ENCODE measurements at places on chromosomes 5 and 9.

GRCh38 chr9:113991714-113992113, 86.4 kb downstream of the AMBP start:
- DNase-seq, result no peak

GRCh38 chr5:75510836-75511434, 494 bp downstream of the CERT1 start:
- no peak for DNase-seq

DNA sequence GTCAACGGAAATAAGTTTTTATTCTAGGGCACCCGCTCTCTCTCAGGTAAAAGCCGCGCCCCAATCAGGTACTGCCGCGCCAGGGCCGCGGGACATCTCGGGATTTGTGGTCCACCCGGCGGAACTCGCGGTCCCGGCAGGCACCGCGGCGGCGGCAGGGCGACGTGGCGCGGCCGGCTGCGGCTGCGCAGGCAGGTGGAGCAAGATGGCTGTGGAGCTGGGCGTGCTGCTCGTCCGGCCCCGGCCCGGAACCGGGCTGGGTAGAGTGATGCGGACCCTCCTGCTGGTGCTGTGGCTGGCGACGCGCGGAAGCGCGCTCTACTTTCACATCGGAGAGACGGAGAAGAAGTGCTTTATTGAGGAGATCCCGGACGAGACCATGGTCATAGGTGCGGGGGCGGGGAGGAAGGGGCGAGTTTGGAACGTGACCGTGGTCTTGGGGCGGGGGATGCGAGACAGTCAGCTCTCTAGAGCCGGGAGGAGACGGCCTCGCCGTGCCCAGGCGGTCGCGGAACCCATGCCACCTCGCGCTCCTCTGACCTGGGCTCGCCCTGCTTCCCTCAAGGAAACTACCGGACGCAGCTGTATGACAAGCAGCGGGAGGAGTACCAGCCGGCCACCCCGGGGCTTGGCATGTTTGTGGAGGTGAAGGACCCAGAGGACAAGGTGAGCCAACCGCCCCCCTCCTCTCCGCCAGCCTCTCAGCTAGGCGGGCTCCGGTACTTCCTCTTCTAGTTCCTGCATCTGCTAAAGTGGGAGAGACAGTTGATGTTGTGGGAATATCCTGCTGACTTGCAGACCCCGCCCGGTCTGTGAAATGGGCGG, at the start of gene TMED9:
TMED9 (plus strand) TSS at position 194 of the 825 bp plus-strand sequence; CDS start at position 206, 12 bp downstream.
- peak; percentile 75 for DNase-seq

DNA sequence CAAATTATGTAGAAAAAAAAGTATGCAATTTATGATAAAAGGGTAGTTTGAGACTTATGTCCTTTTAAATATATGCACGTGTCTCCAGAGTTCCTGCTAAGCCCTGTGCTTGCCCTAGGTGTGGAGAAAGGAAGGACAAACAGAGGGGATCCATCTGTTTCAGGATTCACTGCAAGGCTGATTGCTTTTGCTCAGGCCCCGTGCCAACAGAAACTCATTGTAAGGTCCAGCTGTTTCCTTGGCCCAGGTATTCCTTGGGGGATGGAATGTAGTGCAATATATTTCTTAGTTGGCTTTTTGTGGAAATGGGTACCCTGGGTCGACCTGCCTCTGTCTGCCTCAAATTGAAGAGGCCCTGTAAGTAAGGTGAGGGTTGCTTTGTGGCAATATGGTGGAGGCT, 268.6 kb upstream of the CLINT1 start:
- no peak for DNase-seq

DNA sequence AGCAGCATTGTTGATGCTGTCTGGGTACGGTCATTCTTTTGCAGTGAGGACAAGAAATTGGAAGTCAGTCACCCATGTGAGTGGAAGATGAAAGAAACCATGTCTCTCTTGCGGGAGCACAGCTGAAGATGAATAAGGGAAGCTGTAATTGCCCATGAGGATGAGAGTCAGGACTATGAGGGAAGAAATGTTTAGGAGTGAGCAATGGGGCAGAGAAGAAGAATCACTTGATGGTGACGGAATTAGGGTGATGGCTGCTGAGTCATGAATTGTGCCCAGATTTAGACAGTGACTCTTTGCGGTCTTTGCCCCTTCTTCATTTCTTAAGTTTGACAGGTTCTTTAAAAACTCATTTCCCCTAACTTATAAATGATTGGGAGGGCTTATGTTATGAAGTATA, 183.3 kb downstream of the MAST4 start:
- no peak for DNase-seq

- DNase-seq, result no peak
Measured at GRCh38 chr9:77809552-77809951, 161.4 kb upstream of the GNA14 start.

DNA sequence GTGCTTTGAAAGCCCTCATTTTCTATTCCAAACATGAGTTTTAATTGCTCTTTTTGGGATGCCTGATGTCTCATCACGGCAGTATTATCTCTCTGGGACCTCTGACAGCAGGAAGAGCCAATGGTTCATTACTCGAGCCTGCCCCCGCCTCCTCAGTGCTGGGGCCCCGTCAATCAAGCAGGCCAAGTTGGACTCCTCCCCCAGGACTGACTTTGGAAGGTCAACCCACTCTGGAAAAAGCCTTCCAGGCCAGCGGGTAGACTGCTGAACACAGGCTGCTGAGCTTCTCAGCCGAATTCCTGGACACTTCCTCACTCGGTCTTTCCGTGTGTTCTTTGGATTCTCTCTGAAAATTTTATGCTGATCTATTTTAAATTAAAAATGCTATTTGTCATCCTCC, 9.5 kb upstream of the BARHL1 start:
- no peak for DNase-seq

DNA sequence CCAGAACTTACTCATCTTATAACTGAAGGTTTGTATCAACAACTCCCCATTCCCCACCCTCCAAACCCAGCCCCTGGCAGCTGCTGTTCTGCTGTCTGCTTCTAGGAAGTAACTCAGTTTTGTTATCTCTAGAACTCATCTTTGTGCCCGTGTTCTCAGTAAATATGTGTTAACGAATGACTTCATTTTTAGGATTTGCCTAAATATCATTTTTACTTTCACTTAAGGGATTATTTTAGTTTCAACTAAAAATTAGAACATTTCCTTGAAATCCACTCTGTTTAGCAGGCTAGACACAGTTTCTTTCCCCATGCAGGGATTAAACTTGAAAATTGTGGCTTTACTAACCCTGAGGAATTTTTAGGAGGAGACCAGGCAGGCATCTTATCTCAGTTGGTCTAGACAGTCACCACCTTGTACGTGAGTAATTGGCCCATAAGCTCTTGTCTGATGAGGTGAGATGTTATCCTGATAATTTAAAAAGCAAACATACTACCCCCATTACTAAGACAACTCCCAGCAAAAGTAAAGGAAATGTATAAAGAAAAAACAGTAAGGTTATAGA, 68.2 kb upstream of the TNFAIP8 start:
- DNase-seq, result no peak

DNA sequence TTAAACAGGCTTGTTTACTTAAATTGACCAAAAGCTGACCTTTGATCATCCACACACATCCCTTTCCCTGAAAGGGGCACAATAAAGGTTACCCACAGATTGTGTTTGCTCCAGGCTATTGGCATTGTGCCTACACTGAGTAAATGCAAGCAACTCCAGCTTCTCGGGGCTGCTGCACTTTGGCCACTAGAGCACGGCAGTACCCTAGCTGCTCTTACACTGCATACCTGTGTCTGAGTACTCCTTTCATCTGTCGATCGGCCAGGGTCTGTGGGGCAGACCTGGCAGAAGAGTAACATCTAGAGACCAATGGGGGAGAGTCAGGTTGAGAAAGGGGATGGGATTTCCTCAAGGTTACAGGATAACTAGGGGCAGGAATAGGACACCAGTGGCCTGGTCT, 281.9 kb upstream of the NMUR2 start:
- no peak for DNase-seq

- DNase-seq, result no peak
Measured at GRCh38 chr5:91219091-91219802, 163.9 kb downstream of the ARRDC3 start.

DNA sequence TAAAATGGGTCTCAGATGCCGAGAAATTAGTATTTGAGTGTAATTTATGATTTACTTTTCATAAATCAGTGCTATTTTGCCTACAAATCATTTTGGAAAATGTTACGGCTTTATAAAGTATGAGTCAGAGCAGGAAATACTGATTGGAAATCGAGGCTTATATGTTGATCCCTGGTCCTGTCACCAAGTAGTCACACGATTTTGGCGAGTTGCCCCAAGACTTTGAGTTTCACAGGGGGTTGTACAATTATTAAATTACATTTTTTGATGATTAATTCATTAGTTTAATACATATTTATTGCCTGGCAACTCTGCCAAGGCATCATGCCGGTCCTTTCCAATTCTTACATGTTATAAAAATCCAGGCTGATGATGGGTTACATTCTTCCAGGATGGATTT, 443.9 kb upstream of the KLF4 start:
- no peak for DNase-seq

- DNase-seq, result no peak
Measured at GRCh38 chr9:105147110-105147871, 97.2 kb upstream of the SLC44A1 start.

DNA sequence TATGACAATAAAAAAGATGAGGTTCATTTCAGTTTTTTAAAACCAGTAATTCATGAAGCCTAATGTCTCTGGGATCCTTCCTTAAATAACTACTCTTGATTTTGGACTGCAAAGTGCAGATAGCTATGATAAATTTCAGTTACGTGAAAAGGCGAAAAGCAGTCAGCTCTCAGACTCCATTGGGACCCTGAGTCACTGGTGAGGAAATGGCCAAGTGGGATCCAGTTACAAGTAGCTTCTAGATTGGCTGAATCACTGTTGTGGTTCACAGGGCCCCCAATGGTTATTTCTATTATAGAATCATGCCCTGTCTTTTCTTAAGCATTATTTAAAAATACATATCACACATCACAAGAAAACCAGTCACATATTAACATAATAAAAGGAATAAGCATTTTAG, 31.1 kb upstream of the PPP3R2 start:
- no peak for DNase-seq

GRCh38 chr9:128161215-128161902, 1.3 kb downstream of the BBLN start:
- DNase-seq, result no peak

GRCh38 chr5:124748687-124749594, 2.5 kb upstream of the ZNF608 start:
- DNase-seq, result no peak

- DNase-seq, result no peak
Measured at GRCh38 chr9:88954066-88954465, 37.2 kb upstream of the S1PR3 start.

DNA sequence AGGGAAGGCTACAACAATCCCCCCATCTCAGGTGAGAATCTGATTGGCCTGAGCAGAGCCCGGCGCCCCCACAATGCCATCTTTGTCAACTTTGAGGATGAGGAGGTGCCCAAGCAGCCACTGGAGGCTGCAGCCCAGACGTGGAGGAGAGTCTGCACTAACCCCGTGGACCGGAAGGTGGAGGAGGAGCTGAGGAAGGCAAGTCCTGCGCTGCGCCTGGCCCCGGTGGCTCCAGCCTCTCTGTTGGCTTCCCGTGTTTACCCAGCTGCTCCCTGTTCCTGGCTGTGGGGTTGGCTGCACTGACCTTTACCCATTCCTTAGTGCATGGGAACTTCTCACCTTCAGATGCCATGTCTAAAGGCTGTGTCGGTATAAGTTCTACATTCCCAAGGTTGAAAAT, 11.0 kb upstream of the CEL start:
- DNase-seq, result no peak

- DNase-seq, result no peak
Measured at GRCh38 chr5:66796305-66797292, 200.4 kb downstream of the MAST4 start.

DNA sequence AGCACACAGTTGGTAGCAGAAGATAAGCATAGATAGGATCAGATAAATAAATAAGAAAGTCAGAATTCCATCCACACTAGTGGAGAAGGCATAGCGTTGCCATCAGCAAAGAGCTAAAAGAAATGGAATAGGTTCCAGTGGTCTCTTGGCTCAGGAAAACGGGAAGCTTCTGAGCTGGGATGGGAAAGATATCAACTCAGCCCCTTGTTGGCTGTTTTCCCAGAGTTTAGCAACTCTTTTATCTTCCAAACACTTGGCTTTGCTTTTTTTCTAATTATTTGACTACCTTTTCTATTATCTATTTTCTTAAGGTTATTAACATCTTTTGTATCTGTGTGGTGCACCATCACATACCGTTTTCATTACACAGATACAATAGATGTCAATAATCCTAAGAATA, 445.7 kb upstream of the TRPC7 start:
- DNase-seq, result no peak

- no peak for DNase-seq
Measured at GRCh38 chr9:99911600-99911999, 5.1 kb downstream of the STX17 start.

GRCh38 chr9:91736898-91737601, 213.0 kb downstream of the ROR2 start:
- DNase-seq, result no peak

DNA sequence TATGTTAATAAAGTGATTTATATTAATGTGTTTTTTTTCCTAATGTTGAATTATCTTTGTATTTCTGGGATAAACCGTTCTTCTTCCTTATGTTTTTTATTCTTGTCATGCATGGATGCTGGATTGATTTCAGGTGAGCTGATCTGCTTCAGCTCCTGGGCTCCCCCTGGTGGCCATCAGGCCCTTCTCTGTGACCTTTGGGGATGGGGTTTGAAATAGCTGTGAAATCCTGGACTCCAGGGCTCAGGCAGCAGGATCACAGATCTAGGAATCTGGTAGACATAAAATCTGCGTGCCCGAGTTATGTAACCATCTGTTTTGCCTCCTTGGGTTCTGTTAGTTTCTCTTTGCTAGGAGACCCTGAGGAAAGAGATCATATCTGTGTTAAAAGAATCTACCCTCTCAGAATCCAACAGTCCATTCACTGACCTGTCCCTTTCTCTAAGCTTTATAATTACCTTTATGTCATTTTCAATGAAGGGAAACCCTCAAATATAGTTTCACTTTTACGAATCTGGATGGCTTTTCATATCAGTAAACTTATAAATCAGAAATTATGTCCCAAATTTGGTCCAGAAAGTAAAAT, 12.2 kb upstream of the OR13J1 start:
- peak; percentile 76 for DNase-seq

GRCh38 chr9:107423540-107423939, 66.0 kb downstream of the KLF4 start:
- no peak for DNase-seq

DNA sequence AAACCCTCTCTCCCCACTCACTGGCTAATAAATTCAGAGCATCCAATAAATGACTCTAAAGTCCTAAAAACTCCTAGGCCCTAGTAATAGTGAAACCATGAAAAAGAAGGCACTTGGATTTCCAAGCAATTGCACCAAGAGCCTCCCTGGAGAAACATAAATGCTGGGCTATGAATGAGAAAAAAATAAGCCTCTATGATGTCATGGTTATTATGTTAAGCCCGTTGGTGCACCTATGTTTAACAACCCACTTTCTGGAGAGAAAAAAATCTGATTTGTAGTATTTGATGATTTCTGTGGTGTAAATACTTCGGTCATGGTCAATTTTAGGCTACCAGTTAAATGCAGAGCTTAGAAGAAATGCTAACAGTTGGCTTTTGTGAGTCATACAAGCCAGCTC, 8.4 kb downstream of the CFAP90 start:
- DNase-seq, result no peak

Measured in stimulated activated CD8-positive, alpha-beta memory T cell treated with anti-CD3 and anti-CD28 coated beads, Interleukin-12 subunit alpha, Interleukin-12 subunit beta, amount 100 ng/mL, for 1 hour (primary cell).